ENCODE measurements at places on chromosomes 3 and 15.

GRCh38 chr3:156547637-156548036 lies 7.3 kb downstream of the SSR3 start:
- DNase-seq, result peak; percentile 21

GRCh38 chr3:120013481-120013880 lies 80.8 kb downstream of the GSK3B start:
- no peak for DNase-seq

DNA sequence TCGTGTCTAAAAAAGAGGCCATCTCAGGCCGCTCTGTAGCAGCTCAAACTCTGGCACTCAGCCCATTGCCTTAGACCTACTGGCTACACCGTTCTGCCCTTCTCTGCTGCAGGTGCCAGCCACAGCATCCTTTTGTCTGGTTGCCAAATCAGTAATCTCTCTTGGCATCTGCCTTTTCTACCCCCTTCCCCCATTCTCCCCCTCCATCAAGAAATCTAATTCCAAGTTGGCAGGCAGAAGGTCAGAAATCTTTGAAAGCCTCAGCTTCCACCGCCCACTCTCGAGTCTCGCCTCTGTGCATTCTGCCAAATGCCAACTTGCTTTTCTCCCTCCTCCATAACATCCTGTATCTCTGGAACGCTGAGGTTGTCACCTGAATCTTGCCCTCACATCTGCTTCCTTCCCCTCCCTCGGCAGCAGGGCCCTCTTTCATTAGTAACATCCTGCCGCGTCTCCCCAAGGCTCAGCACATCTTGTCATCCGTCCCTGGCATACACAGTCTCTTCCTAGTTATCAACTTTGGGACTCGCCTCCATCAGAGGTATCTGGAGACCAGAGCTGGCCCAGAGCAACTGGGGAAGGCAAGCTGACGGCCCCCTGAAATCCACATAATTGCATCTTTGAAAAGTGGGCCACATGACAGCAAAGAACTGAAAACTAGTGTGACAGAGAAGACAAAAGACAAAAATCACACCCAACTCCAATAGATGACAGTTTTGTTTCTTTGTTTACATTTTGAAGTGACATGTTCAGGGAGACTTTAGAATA lies 312.0 kb upstream of the CCDC54 start:
- DNase-seq, result no peak

- no peak for DNase-seq
Observed at GRCh38 chr3:145899241-145899640, 261.7 kb downstream of the PLOD2 start.

DNA sequence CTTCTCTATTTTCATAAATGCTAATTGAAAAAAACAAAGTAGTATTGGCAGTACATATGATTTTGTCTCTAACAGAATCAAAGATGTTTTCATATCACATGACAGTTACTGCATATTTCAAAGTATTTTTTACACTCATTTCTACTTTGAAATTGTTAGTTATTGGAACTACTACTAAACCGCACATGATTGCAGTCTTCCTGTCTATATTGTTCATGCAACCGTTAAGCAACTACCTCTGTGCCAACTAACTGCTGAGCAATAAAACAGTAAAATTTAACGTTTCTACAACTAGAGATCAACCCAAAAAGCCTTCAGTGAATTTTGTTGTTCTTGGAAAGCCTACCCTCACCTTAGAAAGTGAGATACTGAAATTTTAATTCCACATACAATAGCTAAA lies 64.2 kb downstream of the DMXL2 start:
- DNase-seq, result no peak

DNA sequence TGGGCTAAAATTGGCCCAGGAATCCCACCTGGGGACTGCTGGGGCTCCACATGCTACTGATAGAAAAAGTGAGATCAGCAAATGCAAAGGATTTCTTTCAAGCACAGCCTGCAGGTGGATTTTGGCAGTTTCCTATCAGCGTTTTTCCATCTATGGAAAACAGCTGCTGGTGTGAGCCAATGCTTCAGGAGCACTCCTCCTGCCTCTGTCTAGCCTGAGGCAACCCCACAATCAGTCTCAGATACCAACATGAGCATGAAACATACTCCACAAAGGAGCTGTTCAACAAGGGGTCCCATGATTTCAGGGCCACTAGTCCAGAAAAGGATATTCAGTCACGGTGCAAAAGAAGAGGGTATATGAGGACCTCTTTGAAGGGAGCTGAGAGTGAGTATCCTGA lies 311.5 kb upstream of the THBS1 start:
- no peak for DNase-seq

GRCh38 chr3:170520996-170521395 lies 64.9 kb downstream of the SLC7A14 start:
- DNase-seq, result no peak

GRCh38 chr3:169173231-169173630 lies 490.3 kb downstream of the MECOM start:
- peak; percentile 59 for DNase-seq

- no peak for DNase-seq
Observed at GRCh38 chr3:155946178-155946577, 75.7 kb downstream of the GMPS start.

DNA sequence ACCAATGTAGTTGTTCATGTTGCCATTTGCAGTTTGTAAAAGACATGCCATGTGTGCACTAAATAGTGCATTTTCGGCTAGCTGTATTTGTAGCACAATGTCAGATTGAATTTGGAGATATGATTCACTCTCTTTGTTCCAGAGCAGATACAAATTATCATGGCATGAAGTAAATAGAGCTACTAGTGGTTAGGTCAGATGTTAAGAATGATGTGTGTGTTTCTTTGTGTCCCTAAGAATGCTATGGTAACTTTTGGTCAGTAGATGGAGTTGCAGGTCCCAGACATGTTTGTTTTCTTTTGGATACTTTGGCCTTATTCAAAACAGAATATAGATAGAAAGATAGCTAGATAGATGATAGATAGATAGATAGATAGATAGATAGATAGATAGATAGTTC lies 595.8 kb downstream of the NLGN1 start:
- no peak for DNase-seq

- no peak for DNase-seq
Observed at GRCh38 chr3:11717301-11717700, 73.6 kb upstream of the VGLL4 start.

DNA sequence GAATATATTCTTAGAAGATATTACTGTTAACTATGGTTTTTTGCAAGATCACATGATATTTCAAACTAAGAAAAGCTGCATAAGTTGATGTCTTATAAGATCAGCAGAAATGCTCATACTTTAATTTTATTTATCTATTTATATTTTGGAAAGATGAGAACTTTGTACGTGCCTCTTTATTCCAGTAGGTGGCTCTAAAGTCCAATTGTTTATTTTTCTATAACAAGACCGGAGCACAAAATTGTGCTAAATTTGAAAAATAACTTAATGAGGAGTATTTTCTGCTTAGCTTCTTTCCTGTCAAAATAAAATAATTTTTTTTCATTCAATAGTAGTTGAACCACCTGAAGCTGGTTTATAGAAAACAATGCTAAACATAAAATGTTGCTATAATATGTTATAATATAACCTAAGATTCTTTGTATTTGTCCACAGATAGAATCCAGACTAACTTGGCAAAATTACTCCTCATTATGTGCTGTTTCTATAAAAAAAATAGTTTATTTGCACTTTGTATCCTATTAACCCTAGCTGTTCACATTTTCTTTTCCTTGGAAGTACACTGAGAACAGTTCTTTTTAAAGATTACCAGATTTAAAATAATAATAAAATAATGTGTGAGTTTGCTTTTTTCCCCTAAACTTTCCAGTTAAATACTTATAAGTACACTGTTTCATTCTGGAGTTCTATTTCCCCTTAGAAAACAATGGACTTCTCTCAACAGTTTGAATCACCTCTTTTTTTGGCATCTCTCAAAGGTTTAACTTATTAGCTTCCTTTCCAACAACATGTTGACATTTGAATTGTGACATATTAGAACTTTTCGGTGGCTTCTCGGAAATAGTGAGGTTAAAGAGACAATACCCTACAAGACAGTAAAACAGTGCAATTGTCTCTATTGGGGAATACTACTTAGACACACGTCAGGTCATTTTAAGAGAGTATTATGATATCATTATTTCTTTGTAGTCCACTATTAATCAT lies 530.0 kb downstream of the MECOM start:
- no peak for DNase-seq

- no peak for DNase-seq
Observed at GRCh38 chr3:196159952-196160804, 51.0 kb downstream of the ZDHHC19 start.

DNA sequence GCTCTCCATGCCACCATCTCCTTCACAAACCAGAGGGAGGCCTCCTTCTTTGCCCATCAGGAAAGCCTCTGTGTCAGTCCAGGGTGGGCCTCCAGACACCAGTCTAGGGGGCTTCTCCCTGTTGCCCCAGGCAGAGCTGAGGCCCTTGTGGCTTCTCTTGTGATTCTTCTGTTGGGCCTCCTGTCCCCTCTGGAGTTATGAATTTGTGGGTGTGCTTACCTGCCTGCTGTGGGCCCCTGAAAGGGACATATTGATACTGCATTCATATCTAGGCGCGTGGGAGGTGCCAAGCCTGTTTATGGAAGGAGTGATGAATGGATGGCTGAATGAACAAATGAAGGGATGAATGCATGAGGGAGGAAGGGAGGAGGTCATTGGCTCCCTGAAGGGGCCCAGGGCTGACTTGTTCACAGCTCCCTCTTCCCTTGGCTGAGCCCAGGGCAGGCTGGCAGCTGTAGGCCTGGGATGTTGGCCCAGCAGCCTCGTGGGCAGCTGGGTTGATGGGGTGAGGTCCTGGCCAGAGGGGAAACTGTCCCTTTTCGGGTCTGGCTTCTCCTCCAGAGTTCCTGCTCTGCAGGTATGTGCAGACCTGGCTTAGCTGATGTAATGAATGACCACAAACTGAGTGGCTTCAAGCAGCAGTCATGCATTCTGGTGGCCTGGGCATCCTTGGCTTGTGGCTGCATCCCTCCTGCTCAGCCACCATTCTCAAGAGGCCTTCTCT lies 195.4 kb downstream of the GOLGA6L6 start:
- DNase-seq, result no peak

- DNase-seq, result no peak
Observed at GRCh38 chr15:69358850-69359249, 55.3 kb upstream of the KIF23 start.

DNA sequence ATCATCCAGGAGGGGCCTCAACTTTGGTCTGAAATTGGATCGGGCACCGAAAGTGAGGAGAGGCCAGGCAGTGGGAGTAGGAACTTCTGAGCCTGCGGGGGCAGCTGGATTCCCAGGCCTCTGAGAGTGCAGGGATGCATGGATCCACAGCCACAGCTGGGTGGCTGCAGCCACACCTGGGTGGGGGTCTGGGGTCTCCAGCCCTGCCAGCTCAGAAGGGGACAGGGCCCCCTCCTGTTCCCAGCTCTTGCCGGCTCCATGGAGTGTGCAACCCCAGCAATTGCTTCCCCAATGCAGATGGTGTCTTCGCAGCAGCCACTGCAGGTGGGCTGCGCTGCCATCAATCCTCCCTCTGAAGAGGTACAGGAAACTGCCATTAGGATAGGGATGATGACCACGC lies 123.7 kb downstream of the BCHE start:
- DNase-seq, result no peak

DNA sequence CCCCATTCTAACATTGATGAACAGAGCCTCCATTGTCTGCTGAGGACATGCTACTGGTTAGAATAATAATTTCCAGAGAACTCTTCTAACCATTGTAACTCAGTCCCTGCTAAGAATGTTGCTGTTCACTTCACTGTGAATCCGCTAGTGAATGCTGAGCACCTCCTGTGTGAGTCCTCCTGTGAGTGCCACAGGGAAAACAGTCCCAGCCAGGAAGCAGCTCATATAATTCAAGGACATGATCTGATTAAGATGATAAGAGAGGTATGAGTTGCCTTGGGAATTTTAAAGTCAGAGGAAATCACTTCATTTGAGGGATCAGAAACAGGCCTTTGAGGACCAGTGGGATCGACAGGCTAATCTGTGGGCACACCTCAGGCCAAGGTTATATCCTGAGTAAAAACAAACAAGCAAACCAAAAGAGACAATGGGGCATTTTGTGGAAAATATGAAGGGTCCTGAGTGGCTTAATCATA lies 33.9 kb upstream of the GPR160 start:
- DNase-seq, result no peak

- peak; percentile 93 for DNase-seq
Observed at GRCh38 chr3:72338942-72339669, 509.1 kb downstream of the SHQ1 start.

Measured in PC-9 (cell line).